ENCODE measurements at places on chromosomes 4 and X.

GRCh38 chrX:41877167-41877566 lies 46.2 kb downstream of the CASK start:
- DNase-seq, result no peak

DNA sequence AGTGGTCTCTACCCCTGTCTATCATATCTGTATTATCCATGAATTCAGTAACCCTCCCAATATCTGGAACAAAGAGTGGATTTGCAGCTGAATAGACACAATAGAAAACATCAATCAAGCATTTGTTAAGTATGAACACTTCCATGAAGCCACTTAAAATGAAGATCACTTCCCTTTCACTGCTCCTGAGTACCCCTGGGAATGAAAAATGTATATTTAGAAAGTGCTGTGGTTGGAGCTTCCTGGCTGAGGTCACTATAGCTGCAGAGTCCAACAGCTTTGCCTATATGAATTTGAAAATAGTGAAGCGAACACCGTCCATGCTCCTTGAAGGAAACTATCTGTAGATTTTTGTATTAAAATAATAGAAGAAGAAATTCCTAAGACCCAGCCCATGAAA lies 227.0 kb downstream of the DTHD1 start:
- DNase-seq, result no peak

DNA sequence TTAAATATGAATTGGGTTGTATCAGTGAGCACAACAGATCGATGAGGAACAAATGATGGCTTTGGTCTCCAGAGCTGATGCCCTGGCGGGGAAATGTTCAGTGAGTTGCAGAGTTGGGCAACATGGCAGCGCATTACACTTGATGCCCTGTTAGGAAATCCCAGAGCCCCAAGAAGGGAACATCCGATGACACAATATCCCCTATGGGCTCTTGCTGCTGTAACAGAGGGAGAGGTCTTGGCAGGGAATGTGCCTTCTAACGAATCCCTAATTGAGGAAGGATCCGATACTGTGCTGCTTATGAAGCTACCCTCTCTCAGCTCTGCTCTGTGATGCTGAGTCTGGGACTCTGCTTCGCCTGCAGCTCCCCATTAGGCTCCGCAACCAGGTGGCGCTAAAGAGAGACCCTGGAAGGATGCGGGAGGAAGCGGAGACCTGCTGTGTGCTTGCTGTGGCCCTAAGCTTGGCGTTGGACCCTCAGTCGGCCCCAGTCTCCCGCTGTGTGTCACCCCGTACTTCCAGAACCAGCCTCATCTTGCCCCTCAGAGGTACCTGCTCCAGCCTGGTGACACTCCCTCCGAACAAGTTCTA lies 38.9 kb downstream of the PDHA1 start:
- no peak for DNase-seq

- DNase-seq, result no peak
Measured at GRCh38 chrX:79065696-79066095, 78.8 kb upstream of the GPR174 start.

DNA sequence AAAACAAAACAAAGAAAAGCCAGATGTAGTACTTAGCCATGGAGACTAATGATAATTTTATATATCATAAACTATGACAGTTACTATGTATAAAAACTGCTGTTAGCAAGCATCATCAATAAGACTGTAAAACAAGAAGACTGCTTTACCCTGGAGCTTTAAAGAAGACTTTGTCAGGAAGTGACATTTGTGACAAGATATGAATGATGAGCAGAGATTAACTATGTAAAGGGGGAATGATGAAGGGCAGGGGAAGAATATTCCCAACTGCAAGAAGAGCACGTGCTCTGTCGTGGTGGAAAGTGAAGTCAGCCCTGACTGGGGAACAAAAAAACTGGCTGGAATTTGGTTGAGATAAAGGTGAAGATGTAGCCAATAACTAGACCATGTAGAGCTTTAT lies 617.1 kb upstream of the AMOT start:
- no peak for DNase-seq
